Stimulated activated naive CD4-positive, alpha-beta T cell (primary cell): ENCODE measurements at places on chromosomes 1 and 21.

DNA sequence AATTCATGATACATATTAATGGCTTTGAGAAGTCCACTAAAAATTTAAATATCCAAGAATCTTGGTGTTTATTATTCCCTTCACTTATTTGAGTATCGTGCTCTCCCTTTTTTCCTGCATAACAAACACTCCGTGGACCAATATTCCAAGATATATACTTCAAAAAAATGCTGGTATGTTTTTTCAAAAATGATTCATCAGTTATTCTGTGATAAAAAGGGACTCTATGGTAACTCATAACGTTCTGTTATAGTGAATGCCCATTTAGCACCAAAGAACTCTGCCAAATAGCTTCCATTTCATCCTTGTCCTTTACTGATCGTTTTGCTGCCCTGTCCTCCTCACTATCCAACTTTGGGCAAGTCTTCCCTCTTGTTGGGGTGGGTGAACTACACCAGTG is 12.9 kb downstream of the GIPC2 start:
- DNase-seq, result no peak

GRCh38 chr1:151790940-151791651 is 796 bp upstream of the TDRKH start:
- DNase-seq, result no peak

GRCh38 chr1:62998845-62999649 is 215.1 kb downstream of the ATG4C start:
- no peak for DNase-seq

DNA sequence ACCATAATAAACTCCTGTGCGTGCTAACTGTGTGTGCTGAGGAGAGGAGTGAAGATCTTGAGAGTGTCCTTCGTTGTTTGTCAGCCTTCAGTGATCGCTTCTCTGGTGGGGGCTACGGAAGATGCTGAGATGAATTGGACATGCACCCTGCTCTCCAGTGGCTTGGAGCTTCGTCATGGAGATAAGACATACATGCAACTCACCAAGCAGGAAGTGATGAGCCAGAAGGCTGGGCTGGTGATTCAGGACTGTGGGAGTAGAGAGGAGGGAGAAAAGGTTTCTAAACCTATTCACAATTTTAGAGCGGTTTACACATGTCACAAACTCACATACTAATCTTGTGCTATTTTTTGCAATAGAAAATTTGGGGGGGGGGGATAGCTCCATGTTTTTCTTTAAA is 128.9 kb upstream of the ADAR start:
- no peak for DNase-seq

GRCh38 chr21:35050348-35051286 is 1.5 kb upstream of the RUNX1 start:
- no peak for DNase-seq

GRCh38 chr1:21293537-21294265 is 3.4 kb upstream of the ECE1 start:
- DNase-seq, result peak; percentile 59

DNA sequence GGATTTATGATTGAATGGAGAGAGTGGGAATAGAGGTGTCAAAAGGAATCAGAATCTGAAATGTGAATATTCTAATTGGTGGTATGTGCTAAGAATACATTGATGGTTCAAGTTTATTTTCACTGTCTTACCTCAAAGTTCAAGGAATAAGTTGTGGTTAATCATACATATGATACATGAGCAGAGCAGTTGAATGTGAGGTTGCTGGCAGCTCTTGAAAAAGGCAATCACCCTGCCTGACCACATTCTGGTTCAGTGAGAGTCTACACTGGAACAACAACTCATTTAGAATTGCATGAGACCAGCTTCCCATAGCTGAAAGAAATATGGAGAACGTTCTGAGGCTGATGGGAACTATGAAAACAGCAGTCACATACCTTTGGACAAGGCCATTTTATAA is 68.3 kb upstream of the ARHGAP29 start:
- DNase-seq, result no peak

- peak; percentile 82 for DNase-seq
Measured at GRCh38 chr1:168225476-168226190, at the start of gene SFT2D2. SFT2D2 (plus strand) TSS chr1:168226004; CDS start chr1:168226080, 76 bp downstream.

GRCh38 chr1:157878059-157878458 is 36.5 kb upstream of the CD5L start:
- DNase-seq, result no peak

- DNase-seq, result no peak
Measured at GRCh38 chr1:225343618-225344017, 84.2 kb downstream of the LBR start.

GRCh38 chr1:87437663-87438295 is 109.1 kb downstream of the LMO4 start:
- DNase-seq, result no peak

GRCh38 chr1:205229399-205229871 is 1.7 kb downstream of the TMCC2 start:
- peak; percentile 47 for DNase-seq

DNA sequence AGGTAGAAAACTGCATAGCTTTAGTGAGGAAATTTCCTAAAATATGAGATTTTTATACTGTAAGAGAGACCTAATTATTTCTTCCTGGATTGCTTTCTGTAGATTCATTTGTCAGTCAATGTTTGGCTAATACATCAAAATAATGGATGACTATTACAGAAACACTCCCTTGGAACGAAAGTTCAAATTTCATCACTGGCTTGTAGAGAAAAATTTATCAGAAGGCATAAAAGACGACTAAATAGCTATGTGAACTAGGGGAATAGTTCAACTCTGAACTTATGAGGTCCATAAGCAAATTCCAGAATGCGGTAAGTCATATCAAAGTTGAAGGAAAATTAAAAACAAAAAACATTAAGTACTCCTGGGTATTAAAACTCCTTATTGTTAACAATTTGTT is 36.0 kb downstream of the WNT2B start:
- no peak for DNase-seq

- no peak for DNase-seq
Measured at GRCh38 chr1:170881268-170882265, 53.8 kb upstream of the MROH9 start.

GRCh38 chr1:101363891-101364318 is 127.1 kb downstream of the S1PR1 start:
- DNase-seq, result no peak

GRCh38 chr21:15283789-15284188 is 219.0 kb upstream of the NRIP1 start:
- DNase-seq, result no peak

DNA sequence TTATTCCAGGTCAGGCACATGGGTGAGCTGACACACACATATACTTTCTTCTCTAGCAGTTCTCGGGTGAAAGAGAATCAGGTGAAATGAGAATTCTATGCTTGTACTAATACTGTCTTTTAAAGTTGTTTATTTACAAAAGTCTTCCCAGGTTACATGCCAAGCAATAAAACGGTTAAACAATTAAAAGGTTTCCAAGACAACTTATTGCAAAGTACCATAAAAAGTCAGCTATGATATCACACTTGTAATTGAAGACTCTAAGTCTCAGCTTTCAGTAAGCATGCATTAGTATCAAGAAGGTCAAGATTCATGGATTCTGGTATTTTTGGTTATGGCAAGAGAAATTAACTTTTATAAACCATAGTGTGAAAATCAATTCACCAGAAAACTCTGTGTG is 171.4 kb downstream of the PDE4B start:
- DNase-seq, result no peak

GRCh38 chr1:20867062-20867461 is 80.0 kb upstream of the HP1BP3 start:
- no peak for DNase-seq

DNA sequence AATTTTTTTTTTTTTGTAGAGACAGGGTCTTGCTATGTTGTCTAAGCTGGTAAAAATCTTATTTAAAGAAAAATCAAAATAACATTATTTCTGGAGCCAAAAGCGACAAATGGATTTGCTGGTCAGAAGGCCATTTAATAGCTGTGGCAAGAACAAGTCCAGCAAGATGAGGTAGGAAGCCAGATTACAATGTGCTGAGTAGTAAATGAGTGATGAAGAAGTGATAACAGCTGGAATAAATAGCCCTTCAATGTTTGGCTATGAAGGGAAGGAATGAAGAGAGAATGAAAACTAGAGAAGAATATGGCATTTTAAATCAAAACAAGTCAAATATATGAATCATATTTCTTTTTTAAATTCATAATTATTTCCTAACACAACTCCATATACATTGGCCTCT is 34.5 kb downstream of the SYDE2 start:
- no peak for DNase-seq

DNA sequence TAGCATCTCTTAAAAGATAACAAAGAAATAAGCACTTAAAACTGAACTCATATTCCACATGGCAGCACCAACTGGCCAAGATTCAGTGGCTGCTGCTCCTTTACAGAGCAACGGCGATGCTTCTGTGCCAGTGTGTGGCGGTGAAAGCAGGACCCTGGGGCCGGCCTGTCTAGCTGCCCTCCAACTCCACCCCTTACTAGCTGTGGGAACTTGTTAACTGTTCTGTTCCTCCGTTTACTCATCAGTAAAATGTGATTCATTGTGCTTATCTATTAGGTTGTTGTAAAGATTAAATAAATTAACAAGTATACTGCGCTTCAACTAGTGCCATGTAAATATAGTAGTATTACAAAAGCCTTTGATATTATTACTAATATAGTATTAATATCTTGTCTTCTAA is 133.2 kb downstream of the GDAP2 start:
- no peak for DNase-seq

GRCh38 chr1:204260601-204261197 is 46.9 kb upstream of the GOLT1A start:
- DNase-seq, result no peak

GRCh38 chr1:227729881-227730629 is 5.0 kb downstream of the JMJD4 start:
- no peak for DNase-seq

DNA sequence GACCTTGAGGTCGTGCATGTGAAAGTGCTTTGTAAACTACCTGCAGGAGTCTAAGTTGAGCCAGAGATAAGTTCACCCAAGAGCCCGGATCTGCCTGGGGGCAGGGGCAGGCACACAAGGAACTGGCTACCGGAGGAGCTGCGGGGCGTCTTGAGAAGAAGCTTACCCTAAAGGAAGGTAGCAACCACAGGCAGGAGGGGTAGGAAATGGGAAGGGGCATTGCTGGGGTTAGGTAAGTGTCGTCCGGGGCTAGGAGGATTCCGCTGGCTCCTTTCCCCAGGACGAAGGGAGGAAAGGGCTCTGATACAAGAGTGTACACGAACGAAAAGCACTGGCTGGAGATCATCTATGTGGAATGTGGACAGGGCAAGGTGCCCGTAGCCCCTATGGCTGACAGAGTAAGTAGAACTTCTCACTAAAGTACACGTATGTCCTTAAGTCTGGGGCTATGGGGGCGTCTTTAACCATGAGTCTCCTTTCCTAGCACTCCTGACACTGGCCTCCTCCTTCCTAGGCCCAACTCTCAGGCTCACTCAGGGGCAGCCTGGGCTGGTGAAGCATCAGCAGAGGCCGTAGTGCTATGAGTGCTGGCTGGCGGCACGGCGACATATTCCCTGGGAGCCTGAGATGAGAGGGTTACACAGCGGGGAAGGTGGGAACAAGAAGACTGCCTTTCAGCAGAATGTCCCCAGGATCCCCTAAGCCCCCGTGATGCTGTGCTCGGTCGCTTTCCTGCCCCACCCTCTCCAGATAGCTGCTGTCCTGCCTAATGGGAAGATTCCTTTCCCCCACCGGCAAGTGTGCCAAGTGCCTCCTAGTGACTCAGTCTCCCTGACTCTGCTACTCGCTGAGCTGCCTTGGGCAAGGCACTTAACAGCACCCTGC is 9.1 kb upstream of the GALNT2 start:
- no peak for DNase-seq

GRCh38 chr1:38000529-38001455 is 4.5 kb downstream of the FHL3 start:
- DNase-seq, result no peak

DNA sequence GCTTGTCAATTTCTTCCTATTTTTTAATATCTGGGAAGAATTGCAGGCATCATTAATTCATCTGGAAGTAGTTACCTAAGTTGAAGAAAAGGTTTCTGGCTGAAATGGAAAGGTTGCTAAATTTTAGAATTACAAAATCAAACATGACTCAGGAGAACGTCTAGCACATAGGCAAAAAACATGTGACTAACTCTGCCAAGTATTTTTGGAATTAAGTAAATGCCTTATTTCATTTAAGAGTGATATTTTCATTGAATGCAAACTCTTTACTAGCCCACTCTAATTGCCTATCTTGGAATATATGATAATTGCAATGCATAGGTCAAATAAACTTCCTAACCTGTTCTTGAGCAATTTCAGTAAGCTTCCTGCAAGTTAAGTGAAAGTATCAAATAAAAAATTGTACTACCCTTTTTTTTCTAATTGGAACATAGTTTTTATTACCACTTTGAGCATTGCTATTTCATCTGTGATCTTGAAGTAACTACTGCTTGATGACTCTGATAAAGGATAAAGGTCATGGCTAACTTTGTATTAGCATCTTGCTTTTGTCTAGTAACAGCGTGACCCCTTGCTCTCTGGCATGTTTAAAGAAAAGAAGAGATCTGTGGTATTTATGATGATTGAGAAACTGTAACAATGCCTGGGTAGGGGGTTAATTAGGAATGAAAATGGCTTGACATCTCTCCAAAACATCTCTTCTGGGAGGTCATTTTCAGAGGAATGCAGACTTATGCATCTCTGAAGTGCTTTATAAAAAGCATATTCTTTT is 208.3 kb upstream of the NCAM2 start:
- no peak for DNase-seq
